Activated CD4-positive, alpha-beta T cell treated with anti-CD3 and anti-CD28 coated beads for 36 hours (primary cell): ENCODE measurements at places on chromosomes 6 and 20.

DNA sequence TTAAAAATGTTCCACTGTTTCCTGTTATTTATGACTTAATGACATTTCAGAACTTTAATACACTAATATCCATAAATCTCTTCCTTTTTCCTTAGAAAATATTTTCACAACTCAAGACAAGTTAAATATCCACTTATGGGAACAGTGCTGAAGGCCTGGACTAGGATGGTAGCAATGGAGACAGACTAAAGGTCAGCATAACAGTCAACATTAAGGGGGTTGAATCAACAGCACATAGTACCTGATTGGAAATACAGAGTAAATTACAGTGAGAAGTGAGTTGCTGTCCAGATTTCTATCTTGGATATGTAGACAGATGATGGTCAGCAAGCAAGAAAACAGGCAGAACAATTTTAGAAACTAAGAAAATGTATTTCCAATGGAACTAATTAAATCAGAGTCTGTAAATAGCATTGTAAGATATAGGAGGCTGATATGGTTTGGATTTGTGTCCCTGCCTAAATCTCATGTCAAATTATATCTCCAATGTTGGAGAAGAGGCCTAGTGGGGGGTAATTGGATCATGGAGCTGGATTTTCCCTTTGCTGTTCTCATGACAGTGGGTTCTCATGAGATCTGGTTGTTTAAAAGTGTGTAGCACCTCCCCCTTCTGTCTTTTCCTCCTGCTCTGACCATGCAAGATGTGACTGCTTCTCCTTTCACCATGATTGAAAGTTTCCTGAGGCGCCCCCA is 682.7 kb downstream of the MAFB start:
- DNase-seq = no peak

- no peak for DNase-seq
Observed at GRCh38 chr20:50429412-50429811, 80.8 kb upstream of the PTPN1 start.

- DNase-seq = no peak
Observed at GRCh38 chr6:118812970-118813369, 81.0 kb upstream of the ASF1A start.

DNA sequence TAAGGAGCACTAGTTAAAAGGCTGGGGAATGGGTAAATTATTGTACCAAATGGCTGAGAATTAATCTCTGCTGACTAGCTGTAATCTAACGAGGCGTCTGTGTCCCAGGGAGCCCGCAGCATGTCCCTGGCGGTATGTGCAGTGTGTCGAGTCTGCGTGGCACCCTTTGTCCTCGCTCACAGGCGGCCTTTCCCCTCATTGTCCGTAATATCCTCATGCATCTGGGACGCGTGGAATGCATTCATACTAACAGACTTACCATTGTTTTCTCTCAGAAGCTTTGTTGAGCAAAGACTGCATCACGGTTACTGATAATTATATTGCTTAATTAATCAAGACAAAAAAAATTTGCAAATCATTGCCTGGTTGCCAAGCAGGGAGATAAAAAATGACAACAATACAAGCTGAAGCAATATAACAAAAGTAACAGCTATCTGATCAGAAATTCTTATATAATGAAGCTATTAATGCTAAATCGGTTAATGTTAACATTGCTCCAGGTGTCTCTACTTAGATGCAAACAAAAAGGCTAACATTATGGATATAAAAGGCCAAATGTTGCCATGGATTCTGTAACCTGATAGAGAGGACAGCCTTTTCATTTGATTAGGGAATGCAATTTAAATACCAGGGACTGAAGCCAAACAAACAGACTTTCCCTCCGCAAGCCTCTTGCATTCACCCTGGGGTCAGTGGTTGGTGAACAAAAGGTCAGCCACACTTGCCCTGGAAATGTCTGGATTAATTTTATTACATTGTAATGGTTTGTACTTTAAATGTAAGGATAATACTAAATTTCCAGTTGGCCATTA is 124.8 kb downstream of the INSM1 start:
- DNase-seq = no peak

DNA sequence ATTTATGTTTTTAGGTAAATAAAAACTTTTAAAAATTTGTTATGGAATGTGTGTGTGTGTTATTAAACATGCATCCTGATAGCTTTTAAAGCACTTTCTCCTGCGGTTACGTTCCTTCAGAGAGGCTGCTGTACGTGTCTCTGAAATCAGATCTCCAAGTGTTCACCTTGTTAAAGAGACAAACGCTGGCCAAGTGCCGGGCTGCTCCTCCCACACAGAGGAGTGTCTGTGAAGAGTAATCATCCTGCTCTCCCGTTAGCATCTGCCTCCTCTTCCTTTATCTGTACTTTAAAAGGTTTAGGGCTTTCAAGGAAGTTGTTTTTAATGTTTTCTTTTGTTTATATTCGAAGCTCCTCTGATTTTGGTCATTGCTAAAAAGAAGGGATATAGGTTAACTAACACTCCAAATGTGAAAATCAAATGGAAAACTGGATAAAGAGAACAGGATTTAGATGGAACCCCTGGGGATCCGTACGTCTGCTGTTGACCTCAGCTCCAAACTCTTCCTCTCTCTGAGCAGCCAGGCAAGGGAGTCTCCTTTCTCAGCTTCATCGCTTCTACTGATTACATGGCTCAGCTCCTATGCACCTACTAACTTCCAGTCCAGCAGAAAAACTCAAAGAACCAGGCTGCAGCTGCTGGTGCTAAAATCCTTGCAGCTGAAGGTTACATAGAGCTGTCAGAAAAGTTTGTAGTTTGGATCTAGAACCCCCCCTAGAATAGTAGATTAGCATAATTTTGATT is 20.0 kb downstream of the IRF4 start:
- DNase-seq = no peak

DNA sequence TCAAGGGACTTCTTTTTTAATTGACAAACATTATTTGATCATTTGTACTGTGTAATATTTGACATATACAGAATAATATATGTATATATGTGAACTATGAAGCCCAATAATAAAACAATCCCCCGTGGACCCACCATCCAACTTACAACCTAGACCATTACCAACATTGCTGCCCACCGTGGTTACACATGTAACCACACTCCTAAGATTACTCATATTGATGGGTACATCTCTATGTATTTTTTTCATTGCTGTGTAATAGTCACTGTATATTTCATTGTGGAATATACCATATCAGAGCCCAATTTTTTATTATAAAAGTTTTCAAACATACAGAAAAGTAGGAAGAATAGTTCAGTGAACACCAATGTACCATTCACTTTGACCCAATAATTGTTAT is 94.3 kb downstream of the RTN4IP1 start:
- no peak for DNase-seq

- no peak for DNase-seq
Observed at GRCh38 chr20:45959126-45959525, 12.9 kb downstream of the ZNF335 start.

DNA sequence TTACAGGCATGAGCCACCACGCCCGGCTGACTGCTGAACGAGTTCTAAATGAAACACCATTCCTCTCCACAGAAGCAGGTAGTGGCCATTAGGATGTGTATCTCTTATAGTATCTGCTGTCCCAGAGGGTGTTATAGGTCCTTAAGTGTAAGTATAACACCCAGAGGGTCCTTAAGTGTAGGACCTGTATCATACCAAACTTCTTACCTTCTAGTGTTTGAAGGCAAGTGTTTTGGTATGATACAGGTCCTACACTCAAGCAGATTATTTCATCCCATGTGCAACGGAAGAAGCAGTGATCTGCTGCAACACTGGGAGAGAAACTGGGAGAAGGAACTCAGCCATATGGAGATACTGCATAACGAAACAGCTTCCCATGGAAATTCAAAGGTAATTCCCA is 17.4 kb downstream of the BMP7 start:
- no peak for DNase-seq

GRCh38 chr6:167394820-167395219 is 69.9 kb downstream of the TTLL2 start:
- DNase-seq = no peak

GRCh38 chr6:30443657-30444450 is 45.5 kb upstream of the HLA-E start:
- peak; percentile 42 for DNase-seq

DNA sequence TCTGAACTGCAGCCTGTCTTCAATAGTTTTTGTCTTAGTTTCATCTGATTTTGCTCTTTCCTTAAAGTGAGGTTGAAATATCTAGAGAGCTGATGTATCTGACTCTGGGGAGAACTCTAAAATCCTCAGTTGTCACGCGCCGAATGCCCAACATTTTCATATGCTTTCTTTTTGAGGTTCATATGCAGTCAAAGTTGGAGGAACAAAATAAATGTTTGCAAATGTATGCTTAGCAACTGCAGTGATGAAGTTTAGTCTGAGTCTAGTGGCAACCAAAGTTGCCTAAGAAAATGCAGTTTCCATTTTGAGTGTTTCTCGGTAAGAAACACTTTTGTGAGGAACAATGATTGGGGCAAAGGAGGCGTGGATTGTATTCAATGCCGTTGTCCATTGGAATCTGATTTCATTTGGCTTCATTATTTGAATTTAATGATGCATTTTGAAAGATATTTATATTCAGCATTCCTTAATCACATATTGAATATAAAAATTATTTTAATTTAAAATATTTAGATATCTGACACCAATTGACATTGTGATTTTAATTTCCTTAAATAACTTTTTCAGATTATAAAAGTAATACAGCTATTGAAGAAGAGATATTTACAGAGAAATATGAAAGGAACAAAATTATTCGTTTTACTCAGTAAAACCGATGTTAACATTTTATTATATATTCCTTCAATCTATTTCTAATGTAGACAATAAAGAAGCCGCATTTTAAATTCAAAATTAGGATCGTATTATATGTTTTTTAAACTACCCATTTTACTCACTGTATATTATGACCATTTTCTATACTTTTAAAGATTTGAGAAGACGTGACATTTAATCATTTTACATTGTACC is 122.0 kb downstream of the PLEKHG1 start:
- DNase-seq = no peak

DNA sequence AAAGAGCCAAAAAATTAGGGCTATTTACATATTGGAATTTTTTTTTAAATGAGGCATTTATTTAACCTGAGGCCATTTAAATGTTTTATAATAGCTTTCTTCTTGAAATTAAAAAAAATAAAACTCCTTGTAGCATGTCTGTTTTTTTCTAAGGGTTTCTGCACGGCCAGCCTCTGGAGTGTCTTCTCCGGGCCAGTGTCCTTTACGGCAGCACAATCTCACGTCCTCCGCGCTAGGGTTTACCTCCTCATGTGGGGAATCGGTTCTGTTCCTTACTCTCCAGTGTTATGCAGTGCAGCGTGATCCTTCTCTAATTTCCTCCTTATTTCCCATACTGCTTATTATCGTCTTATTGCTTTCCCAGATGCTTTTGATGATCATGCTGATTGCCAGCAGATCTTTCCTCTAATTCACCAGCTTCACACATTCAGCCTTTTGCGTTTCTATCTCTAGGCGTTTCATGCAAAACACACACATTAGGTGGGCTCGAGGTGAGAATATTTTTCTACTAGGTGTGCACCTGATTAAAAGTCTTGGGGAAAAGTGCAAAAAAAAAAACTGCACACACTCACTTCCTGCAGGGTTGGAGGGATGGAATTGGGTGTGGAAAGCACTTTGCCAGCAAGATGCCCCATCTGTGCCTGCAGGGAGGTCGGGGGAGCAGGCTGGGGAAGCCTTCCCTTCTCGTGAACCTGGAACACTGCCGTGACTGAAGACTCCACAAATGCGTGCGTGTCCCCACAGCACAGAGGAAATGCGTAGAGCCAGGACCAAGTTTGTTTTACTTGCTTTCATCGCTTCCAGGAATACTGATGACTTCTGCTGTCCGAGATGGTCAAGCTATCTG is 56.1 kb downstream of the PSMG4 start:
- DNase-seq = no peak

DNA sequence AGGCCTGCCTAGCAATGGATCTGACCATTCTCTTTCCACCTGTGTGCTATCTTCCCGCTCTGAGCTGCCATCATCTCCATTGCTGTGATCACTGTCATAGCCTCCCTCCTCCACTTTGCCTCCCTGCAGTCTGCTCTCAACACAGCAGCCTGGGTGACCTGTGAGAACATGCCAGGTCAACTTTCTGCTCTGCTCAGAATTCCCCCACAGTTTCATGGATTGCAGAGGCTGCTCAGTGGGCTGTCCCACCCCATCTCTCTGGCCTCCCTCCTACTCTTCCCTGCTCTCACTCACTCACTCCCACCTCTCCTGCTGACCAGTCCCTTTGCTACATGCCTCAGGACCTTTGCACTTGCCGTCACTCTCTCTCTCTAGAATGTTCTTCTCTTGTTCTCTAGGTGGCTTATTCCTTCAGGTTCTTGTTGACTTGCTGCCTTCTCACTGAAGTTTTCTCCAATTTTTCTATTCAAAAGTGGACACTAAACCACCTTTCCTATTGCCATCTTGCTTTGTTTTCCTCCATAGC is 159.9 kb downstream of the CD83 start:
- peak; percentile 27 for DNase-seq

DNA sequence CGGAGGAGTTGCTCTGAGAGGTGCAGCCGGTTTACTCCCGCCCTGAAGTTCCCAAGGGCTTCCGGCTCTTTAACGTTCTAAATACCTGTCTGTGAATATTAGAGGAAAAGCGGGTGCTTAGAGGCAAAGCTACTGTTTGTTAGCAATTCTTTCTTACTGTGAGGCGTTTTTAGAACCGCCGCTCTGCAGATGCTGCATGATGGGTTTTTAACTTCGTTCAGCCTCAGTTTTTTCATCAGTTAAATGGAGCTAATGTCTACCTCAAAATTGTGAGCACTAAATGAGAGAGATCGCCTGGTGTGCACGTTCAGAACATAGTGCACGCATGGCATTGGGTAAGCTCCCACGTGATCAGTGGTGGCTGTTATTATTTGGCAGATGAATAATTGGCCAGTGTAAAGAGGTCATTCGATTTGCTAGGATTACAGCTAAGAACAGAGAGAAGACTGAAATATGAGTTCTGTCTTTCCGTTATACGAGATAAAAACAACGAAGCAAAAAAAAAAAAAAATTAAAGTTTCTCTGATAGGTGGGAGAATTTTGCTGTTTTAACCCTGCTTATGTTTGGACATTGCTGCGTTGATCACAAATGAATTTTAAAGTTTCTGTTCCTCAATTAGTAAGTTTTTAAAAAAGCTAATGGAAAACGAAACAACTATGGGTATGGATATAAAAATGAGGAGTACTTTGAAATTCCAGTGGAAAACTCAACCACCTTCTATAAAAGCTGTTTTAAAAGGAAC is 660 bp upstream of the TFB1M start:
- peak; percentile 84 for DNase-seq
